ENCODE measurements at places on chromosomes 2 and 18. TPM values are rescaled to one million over a fixed set of nuclear protein-coding genes. Genes with fewer than 3 reads are reported as not detected.

- DNase-seq, result no peak
Observed at GRCh38 chr2:120945832-120946499, 210.3 kb downstream of the GLI2 start.

DNA sequence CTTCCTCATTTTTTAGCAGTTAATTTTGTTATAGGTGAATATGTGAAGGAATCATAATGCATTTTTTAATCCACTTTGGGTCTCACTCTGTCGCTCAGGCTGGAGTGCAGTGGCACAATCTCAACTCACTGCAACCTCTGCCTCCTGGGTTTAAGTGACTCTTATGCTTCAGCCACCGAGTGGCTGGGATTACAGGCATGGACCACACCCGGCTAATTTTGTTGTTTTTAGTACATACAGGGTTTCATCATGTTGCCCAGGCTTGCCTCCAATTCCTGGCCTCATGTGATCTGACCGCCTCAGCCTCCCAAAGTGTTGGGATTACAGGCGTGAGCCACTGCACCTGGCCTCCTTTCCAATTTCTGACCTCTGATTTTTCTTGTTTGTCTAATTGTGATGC, 17.7 kb downstream of the SCYGR5 start:
- DNase-seq, result no peak

- DNase-seq, result no peak
Observed at GRCh38 chr2:5022061-5022460, 670.1 kb upstream of the SOX11 start.

GRCh38 chr2:123434546-123435395, 590.3 kb upstream of the CNTNAP5 start:
- no peak for DNase-seq

GRCh38 chr2:135775420-135775819, 33.8 kb downstream of the UBXN4 start:
- DNase-seq, result no peak

GRCh38 chr18:13268158-13269012, 49.8 kb downstream of the LDLRAD4 start:
- no peak for DNase-seq

- no peak for DNase-seq
Observed at GRCh38 chr18:32891130-32891529, 118.3 kb upstream of the KLHL14 start.

GRCh38 chr2:29769847-29770246, 151.5 kb downstream of the ALK start:
- no peak for DNase-seq

GRCh38 chr2:149375801-149376361, 45.5 kb downstream of the LYPD6 start:
- DNase-seq, result no peak

PDE11A gene
- total RNA-seq, result 14.3 TPM
